ENCODE measurements at places on chromosomes 3 and 15. TPM values are rescaled to one million over a fixed set of nuclear protein-coding genes. Genes with fewer than 3 reads are reported as not detected.

Gene LRTM1
- total RNA-seq = not detected

Gene LRRC2
- total RNA-seq = 0.32 TPM

Gene CLDN16
- total RNA-seq = not detected

Gene RFT1
- 14.3 TPM for total RNA-seq

Gene TLR9
- total RNA-seq = not detected

Gene SCG5
- total RNA-seq = 2.6 TPM

Gene PLOD2
- 416 TPM for total RNA-seq

Gene PLEKHO2
- 27.1 TPM for total RNA-seq

Gene EBLN2
- total RNA-seq = 2.1 TPM
